Activated CD4-positive, alpha-beta T cell treated with anti-CD3 and anti-CD28 coated beads, Interleukin-2, amount 10 ng/mL, durations not matched to agents 24 days and 14 days (primary cell): ENCODE measurements at places on chromosomes 7 and 10. TPM values are rescaled to one million over a fixed set of nuclear protein-coding genes. Genes with fewer than 3 reads are reported as not detected.
A peak's percentile ranks its signal among the peaks of the same experiment; 100 is the strongest.

Gene SLC35B4
- total RNA-seq, result 23.0 and 27.6 TPM in 2 replicates

DNA sequence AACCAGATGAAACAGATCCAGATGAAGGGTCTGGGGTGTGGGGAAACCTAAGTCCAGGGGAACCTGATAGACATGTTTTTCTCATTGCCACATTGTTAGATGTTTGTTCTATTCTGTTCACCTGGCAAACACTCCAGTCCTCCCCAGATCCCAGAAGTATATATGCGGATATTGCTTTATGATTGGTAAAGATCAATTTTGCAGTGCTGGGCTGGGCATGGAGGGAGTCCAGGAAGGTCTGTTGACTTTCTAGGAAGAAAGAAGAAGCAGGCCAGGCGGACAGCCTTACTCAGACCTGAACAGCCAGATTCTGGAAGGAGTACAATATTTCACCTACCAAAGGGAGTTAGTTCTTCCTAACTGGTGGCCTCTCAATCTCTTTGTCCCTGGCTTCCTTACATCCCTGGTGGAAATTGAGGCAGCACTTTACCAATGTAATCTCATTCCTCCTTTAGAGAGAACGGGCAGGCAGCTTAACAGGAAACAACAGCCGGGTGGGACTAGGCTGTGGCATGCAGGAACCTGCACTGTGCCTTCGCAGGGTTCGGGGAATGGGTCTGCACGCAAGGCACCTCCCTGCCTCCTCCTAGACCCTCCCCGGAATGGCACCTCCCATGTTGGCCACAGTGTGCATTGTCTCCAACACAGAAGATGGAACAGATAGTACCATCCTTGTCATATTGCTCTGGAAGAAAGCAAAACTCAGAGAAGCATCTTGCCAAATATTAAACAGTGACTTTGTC, 930 bp downstream of the GIMAP6 start:
- peak; percentile 92 for DNase-seq

- DNase-seq, result no peak
Measured at GRCh38 chr10:21364196-21365114, 161.0 kb downstream of the SKIDA1 start.

DNA sequence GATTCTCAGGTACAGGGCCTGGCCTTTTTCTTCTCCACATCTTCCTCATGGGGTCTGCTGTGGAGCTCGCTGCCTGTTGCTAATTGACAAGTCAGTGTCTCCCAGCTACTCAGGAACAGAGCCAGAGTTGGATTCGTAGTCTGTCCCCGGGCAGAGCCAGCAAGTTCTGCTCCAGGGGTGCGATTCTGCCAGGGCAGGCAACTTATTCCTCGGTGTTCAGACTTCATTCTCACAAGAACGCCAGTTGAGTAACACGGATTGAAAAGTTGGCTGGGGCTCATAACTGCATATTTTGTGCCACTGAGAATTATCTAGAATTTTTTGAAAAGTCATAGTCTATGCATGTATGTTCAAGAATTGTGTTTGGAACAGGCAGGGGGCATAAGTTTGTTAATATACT, 336.7 kb upstream of the NPVF start:
- no peak for DNase-seq

Gene PHKG1
- 2.8 and 5.0 TPM in 2 replicates for total RNA-seq

DNA sequence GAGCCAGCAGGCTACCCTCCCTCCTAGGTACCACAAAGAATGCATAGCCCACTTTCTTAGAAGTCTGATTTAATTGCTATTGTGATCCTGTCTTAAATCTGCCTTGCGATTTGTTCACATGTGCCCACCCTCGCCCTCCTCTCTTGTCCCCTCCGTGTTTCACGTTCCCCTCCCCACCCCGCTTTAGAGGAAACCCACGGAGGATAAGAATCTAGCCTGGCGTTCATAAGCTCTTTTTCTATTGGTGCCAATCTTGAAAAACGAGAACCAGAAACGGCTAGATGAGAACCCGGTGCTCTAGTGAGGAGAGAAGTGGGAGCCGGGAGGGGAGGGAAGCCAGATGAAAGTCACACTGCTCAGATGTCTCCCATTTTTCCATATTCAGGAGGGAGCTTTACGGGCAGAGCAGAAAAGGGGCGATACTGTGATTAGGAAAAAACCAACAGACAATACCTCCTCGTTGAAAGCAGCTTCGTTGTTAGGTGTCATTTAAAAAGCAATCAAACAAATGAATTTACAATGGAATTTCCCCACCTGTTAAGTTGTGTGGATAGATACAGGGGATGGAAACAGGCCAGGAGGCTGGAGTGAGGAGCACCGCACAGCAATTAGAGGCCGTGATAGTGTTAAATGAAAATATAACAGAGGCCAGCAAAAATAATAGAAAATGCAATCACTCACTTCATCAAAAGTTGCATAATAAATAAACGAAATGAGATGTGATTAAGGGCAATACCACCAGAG, 272.1 kb downstream of the GATA3 start:
- DNase-seq, result no peak

DNA sequence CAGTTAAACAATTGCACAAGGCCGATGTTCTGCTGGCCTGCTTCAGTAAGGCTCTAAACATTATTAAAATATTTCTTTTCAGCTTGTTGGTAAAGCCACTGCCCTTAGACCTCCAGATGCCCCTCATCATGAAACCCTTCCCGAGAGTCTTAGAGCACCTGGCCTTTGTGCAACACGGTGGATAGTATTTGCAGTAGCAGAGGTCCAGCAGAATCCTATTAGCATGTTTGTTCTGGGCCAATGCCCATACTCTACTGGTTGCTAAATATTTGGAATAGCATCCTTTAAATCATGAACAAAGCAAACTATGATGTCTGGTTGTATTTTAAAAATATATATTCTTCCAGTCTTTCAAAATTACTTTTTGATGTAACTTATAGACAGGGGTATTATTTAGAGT, 584.6 kb downstream of the CNTNAP2 start:
- DNase-seq, result no peak
